ENCODE measurements at places on chromosomes 12 and 14. TPM values are rescaled to one million over a fixed set of nuclear protein-coding genes. Genes with fewer than 3 reads are reported as not detected.

- no peaks in the 10 kb centered on the region for H3K36me3 ChIP-seq
- H3K4me1 ChIP-seq, result no peaks in the 10 kb centered on the region
- H3K27ac ChIP-seq, result no peak overlapping the region
- peaks cover 3% of the 10 kb centered on the region for H3K27me3 ChIP-seq
Measured at GRCh38 chr12:103707446-103707845, 120.4 kb downstream of the STAB2 start.

- H3K4me3 ChIP-seq, result no peak overlapping the region
- no peak overlapping the region for H3K27ac ChIP-seq
- no peak for DNase-seq
- H3K27me3 ChIP-seq, result no peaks in the 10 kb centered on the region
- no peaks in the 10 kb centered on the region for H3K4me1 ChIP-seq
Measured at GRCh38 chr12:15608941-15609340, 180.2 kb downstream of the EPS8 start.

- H3K4me1 ChIP-seq, result no peaks in the 10 kb centered on the region
- no peaks in the 10 kb centered on the region for H3K27me3 ChIP-seq
- H3K36me3 ChIP-seq, result no peaks in the 10 kb centered on the region
- no peak overlapping the region for H3K4me3 ChIP-seq
- no peak overlapping the region for H3K27ac ChIP-seq
- DNase-seq, result no peak
Measured at GRCh38 chr14:66918527-66918926, 270.7 kb upstream of the GARIN2 start.

Gene CACNB3
- 0.82 TPM for polyA plus RNA-seq

GRCh38 chr12:88245905-88246304 is 103.8 kb downstream of the TMTC3 start:
- no peak overlapping the region for H3K4me3 ChIP-seq
- H3K36me3 ChIP-seq, result no peaks in the 10 kb centered on the region
- no peaks in the 10 kb centered on the region for H3K4me1 ChIP-seq
- no peaks in the 10 kb centered on the region for H3K27me3 ChIP-seq
- no peak overlapping the region for H3K27ac ChIP-seq

Gene ASCL1
- polyA plus RNA-seq, result not detected

DNA sequence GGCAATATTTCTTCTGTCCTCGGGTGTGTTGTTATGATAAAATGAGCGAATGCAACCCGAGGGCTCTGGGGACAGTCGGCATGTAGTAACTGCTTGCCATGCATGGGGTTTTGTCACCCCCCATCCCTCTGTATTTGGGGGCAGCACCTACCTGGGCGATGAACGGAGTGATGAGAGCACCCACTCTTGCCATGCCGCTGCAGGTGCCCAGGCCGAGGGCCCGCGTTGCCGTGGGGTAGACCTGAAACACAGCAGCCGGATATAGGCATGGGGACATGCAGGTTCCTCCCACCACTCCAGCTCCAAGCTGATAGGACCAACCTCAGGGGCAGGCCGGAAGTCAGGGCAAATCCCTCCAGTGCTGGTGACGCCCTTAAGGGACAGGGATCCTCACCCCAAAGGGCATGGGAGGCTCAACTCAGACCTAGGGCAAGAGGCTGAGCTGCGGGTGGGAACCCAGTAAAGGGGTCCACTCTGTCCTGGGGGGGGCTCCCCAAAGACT is 35.8 kb downstream of the DAO start:
- H3K4me3 ChIP-seq, result no peak overlapping the region
- no peaks in the 10 kb centered on the region for H3K4me1 ChIP-seq
- H3K27ac ChIP-seq, result no peak overlapping the region
- DNase-seq, result no peak
- H3K36me3 ChIP-seq, result no peaks in the 10 kb centered on the region

Gene KIF5A
- polyA plus RNA-seq, result 0.14 TPM

DNA sequence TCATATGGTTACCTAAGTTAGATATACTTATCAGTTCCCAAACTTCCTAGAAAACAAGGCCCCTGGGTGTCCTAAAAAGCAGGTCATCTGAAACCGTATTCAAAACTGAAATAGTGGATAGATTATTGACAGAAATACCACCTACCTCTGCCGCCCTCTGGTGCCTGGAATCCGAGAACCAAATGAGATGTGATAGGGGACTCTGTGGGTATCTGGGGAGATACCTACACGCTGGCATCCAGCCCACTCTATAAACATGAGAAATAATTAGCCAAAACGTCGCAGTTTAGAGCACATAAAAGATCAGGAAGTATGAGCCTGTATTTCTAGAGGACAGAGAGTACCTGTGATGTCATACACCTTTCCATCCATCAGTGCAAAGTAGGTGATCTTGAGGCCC is 4.4 kb downstream of the ORMDL2 start:
- H3K27me3 ChIP-seq, result no peaks in the 10 kb centered on the region
- H3K4me3 ChIP-seq, result no peak overlapping the region
- peaks cover 17% of the 10 kb centered on the region for H3K4me1 ChIP-seq
- no peak for DNase-seq
- H3K36me3 ChIP-seq, result peaks cover 47% of the 10 kb centered on the region

GRCh38 chr12:57166971-57167371 is 19.6 kb upstream of the LRP1-AS start:
- H3K27ac ChIP-seq, result no peak overlapping the region
- no peak overlapping the region for H3K4me3 ChIP-seq
- H3K27me3 ChIP-seq, result no peaks in the 10 kb centered on the region
- no peaks in the 10 kb centered on the region for H3K36me3 ChIP-seq

Gene MLXIP
- 28.1 TPM for polyA plus RNA-seq

DNA sequence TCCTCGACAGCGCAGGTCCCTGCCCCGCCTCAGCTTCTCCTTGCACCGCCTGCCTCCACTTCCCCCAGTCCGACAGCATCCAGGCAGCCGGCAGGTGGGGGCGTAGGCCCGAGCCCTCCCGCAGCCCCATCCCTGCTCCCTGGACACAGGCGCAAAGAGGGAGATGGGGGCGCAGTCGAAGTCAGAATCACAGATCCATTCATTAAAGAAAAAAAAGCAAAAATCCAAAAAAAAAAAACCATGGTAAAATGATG is 41.2 kb downstream of the RFLNA start:
- no peak for DNase-seq
- H3K4me3 ChIP-seq, result no peak overlapping the region
- no peaks in the 10 kb centered on the region for H3K27me3 ChIP-seq
- peaks cover 1% of the 10 kb centered on the region for H3K36me3 ChIP-seq
- no peak overlapping the region for H3K27ac ChIP-seq
- H3K4me1 ChIP-seq, result no peaks in the 10 kb centered on the region

DNA sequence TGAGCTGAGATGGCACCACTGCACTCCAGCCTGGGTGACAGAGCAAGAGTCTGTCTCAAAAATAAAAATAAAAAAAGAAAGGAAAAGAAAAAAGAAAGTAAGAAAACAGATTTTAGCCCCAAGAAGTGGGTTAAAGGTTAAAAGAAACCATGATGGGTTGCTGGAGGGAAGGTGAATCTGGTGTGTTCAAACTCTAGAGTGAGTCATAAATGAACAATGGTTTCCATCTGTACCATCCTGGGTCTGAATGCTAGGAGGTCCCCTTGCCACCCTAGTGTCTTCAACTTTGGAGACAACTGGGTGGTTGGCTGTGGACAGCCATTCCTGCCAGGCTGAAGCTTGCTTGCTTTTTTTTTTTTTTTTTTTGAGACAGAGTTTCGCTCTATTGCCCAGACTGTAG is 1.6 kb upstream of the RPS26 start:
- no peak for DNase-seq
- H3K36me3 ChIP-seq, result peaks cover 19% of the 10 kb centered on the region
- H3K27ac ChIP-seq, result no peak overlapping the region
- peaks cover 21% of the 10 kb centered on the region for H3K4me1 ChIP-seq
- H3K27me3 ChIP-seq, result no peaks in the 10 kb centered on the region

- peaks cover 12% of the 10 kb centered on the region for H3K27me3 ChIP-seq
- DNase-seq, result no peak
- H3K27ac ChIP-seq, result no peak overlapping the region
- no peak overlapping the region for H3K4me3 ChIP-seq
- no peaks in the 10 kb centered on the region for H3K36me3 ChIP-seq
Measured at GRCh38 chr14:23385642-23386265, 8.9 kb downstream of the CMTM5 start.

DNA sequence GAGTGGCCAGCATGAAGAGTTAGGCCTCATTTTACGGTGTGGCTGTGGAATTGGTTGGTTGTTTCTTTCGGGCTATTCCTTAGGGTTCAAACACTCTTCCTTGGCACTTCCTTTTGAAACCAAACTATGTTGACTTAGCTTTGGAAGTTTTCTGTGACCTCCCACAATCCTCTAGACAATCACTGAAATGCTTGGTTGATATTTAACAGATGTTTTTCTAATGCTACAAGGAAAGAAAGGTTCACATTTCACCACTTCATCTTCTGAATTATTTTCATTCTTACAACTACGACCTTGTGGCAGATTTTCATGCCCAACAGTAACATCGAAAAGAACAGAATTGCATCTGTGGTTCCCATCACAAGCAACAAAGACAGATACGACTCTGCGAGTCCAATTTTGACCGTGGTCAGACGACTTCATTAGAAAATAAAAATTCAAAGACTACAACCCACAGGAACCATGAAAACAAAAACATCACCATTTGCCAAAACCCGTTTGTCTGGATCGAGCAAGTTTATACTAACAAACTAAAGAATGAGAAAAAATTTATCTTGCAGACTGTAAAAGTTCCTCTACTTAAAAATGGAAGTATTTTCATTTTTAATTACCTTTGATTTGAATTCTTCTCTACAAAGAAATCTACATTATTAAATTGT is 16.9 kb downstream of the PRKAB1 start:
- H3K27ac ChIP-seq, result no peak overlapping the region
- no peak for DNase-seq
- H3K36me3 ChIP-seq, result no peaks in the 10 kb centered on the region
- H3K4me1 ChIP-seq, result peaks cover 29% of the 10 kb centered on the region

Gene TAC3
- polyA plus RNA-seq, result 0.24 TPM

Gene WNT1
- polyA plus RNA-seq, result 0.55 TPM

Gene KRT8
- 0.23 TPM for polyA plus RNA-seq

Gene TCL1B
- 15.8 TPM for polyA plus RNA-seq

DNA sequence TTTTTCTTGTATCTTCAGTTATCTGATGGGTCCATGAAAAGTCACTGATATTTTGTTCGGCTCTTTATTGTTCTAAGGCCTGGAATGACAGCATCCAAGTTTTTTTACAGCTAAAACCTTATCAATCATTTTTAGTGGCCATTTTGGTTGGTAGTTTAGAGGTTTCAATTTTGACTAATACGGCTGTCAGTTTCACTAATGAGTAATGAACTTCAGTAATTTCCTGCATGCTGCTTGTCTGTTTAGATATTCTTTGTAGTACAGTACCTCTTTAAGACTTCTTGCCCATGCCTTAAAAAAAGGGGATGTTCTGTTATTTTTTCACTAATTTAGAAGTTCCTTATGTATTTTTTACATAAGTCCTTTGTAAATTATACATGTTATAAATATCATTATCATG is 176.7 kb downstream of the LRFN5 start:
- H3K4me1 ChIP-seq, result no peaks in the 10 kb centered on the region
- H3K27ac ChIP-seq, result no peak overlapping the region
- no peak for DNase-seq
- H3K27me3 ChIP-seq, result no peaks in the 10 kb centered on the region
- no peaks in the 10 kb centered on the region for H3K36me3 ChIP-seq

GRCh38 chr14:57574617-57575288 is 81.1 kb upstream of the CCDC198 start:
- DNase-seq, result no peak
- H3K4me1 ChIP-seq, result no peaks in the 10 kb centered on the region
- no peaks in the 10 kb centered on the region for H3K27me3 ChIP-seq
- no peaks in the 10 kb centered on the region for H3K36me3 ChIP-seq

Data from B cell (primary cell).